HEK293T (cell line): ENCODE measurements at places on chromosomes 7 and 10.
A peak's percentile ranks its signal among the peaks of the same experiment; 100 is the strongest.

- DNase-seq, result no peak
These were observed 79.4 kb upstream of the PRKAR2B start for GRCh38 chr7:106965108-106965507.

GRCh38 chr7:37309493-37309892, 139.2 kb downstream of the ELMO1 start:
- DNase-seq, result no peak

DNA sequence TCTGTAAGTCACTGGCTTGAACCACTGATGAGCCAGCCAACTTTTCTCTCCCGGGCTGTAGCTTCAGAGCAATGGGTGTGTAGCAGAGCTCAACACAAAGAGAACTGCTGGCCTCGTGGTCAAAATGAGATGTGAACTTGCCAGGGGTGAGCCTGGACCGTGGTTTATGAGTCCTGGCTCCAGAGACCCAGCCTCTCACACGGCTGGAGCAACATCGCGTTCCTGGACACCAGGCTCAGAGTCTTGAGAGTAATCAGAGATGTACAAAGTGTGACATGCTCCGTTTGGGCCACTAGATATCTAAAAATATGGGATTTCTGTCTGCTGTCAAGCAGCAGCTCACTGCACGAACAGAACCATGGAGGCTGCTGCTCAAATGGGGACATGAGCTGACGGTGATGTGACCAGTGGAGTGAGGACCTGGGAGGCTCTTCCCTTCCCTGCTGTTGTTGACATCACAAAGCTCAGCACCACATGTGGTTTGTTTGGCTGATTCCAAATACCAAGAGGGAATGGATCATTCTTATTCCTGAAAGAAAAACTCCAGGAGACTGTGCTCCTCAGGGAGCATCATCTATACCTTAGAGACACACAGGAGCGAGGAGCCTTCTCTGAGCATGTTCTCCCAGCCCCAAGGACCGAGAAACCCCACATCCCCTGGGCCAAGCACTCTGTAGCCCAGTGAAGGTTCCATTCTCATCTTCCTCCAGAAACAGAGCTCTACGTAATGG, 9.2 kb upstream of the SVIL start:
- no peak for DNase-seq

DNA sequence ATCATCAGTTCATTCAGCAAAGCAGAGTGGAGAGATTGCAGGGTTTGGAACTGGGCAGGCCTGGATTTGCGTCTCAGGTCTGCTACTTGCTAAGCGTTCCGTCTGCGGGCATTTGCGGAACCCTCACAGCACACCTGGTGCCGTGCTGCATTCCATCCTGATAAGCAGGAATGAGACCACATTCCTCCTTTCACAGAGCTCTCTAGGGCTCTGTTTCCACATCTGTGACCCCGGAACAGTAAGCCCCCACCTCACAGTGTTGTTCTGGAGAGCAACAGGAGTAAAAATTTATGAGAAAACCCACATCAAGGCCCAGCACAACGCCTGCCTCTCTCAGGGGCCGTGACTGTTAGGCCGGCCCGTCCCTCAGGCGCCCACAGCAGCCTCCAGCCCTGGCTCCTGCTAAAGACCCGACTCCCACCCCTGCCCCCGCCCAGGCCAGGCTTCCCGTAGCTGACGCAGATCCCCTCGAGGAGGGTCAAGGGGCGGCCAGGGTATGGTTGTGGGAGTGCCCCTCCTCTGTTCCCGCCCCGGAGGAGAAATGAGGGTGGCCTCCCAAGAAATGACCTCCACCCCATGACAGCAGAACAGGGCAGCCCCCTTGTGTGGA, 128.9 kb downstream of the RGS10 start:
- no peak for DNase-seq

- no peak for DNase-seq
These were observed 51.7 kb upstream of the FZD1 start for GRCh38 chr7:91212582-91212981.

GRCh38 chr7:4888161-4888560, 4.6 kb upstream of the RADIL start:
- no peak for DNase-seq

GRCh38 chr7:123616223-123616622, 14.6 kb downstream of the ASB15 start:
- no peak for DNase-seq

DNA sequence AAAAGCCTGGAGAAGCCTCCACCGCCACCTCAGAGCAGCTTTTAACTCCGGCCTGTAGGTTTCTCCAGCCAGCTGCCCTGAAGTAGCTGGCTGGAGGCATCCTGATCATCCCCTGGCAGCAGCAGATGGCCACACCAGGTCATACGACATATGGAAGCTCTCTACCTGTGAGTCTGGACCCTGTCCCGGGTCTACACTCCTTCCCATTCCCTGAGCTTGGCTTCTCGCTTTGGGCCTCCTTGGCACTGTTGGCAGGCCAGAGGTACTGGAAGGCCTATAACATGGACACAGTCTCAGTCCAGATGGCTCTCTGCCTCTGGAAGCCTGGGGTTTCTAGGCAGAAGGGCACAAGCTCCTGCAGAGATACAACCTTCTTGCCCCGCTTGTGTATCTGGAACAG, 43.5 kb upstream of the TRIM8 start:
- DNase-seq, result no peak

DNA sequence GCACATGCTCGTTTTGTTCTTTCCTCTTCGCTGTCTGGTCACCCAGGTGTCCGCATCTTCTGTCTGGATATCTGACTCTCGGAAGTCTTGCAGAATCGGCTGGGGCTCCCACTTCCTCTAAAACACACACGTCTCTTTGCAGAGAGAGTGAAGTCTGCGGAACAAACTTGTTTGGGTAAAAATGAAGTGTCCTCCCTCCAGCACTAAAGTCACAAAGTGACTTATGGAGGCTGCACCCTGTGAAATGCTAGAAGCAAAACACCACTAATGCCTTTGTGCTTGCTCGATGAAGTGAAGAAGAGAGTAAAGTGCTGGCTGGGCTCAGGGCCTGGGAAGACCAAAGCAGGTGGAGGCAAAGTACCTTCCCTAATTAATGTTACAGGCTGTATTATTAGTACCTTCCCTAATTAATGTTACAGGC, 71.4 kb downstream of the FGFR2 start:
- peak; percentile 26 for DNase-seq

DNA sequence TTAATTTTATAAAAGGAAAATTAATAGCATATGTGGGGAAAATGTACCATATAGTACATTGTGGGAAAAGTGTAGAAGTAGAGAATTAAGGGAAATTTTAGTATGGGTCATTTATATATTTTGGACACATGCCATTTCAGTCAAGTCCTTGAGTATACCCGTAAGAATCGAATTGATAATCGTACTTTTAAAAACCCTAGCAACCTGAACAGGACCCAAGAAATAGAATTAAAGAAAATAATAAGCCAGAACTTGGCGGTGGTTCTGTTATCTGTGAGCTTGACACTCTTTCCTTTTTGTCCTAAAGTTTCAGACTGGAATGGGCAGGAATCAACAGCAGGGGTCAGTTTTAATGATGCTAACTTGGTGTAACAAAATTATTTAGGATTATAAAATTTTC, 221.0 kb downstream of the CDK14 start:
- no peak for DNase-seq

DNA sequence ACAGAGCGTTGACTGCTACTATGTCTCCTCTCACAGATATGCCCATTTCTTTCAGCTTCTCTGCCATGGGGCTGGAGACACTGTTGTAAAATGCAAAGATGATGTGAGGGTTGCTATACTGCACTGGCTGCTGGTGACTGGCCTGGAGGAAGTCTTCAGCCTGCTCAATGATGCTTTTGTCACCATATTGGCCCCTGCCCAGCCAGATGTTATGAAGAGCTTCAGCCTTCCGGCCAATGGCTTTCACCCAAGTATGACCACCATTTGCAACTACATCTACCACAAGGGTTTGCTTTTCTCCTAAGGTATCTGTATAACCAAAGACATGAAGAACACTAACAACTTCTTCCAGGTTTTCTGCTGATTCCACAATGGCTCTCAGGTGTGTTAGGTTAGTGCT, 1.6 kb downstream of the C7orf25 start:
- no peak for DNase-seq

- DNase-seq, result no peak
These were observed 704.0 kb upstream of the IGFBP3 start for GRCh38 chr7:46625032-46625431.

DNA sequence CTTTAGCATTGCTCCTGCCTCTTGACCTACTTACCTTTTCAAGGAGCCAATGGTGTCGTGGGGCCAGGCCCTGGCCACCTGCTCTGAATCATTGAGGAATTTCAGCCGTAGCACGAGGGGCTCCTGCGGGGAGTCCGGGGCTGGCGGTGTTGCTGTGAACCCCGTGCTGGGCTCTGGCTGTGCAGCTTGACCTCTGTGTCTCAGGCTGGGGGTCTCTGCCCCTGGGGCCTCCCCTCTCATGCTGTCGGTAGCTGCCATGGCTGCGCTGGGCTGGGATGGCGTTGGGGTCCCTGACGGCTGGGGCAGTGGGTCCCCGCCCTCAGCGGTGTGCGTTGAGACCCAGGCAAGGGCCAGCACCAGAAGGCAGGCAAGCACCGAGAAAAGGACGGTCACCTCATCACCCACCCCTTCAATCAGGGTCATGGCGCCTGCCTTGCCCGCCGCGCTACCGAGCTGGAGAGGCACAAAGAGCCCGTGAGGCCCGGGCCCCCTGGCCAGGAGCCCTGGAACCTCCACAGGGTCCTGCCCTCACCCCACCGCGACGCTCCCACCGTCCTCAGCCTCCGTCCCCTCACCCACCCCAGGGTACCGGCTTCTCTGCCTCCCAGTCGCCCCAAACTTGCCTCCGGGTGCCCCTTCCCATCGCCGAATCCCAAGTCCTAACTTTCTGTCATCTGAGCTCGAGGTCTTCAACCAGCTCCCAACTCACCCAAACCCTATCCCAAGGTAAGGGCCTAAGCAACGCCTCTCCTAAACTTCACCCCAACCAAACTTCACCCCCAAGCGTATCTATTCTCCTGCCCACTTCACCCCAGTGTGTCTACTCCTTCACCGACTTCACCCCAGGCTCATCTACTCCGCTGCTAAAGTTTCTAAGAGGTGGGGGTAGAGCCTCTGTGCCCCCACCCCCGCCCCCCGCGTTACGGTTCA, 887 bp downstream of the TMUB1 start:
- no peak for DNase-seq

- DNase-seq, result no peak
These were observed 7.9 kb upstream of the UPF2 start for GRCh38 chr10:12050528-12050927.

GRCh38 chr10:51716981-51717380, 17.6 kb upstream of the CSTF2T start:
- DNase-seq, result no peak

DNA sequence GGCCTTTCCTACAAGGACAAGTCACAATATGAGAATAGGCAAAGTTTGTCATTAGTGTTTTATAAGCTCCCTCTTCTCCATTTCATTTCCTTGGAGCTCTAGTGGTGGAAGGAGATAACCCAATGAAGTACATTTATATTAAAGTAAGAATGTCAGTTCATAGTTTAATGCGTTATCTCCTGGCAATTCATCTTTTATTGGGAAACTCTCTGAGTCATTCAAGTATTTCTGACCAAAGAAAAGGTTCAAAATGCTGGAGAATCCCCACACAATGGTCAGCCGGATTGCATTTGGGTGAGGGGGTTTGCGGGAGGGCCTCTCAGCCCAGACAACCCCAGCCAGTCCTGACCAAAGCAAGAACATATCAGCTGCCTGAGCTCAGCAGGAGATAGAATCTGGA, 321.5 kb upstream of the NRP1 start:
- no peak for DNase-seq

DNA sequence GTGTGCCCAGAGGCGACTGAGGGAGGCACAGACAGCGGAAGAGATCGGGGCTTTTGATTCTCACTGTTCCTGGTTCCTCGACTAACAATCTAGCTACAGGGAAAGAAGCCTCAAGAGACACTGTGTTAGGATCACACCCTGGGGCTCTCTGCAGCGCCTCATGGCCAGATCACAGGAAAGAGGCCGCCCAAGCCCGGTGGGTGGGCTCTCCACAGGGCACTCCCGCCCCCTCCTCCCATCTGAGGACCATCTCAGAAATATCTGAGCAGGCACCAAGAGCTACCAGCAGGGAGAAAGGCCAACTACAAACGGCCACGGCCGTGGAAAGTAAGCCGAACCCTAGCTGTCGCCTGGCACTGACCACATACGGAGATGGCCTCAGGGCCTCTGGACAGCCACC, 224.2 kb downstream of the MLLT10 start:
- DNase-seq, result no peak

- DNase-seq, result no peak
These were observed 361.1 kb upstream of the IGFBP3 start for GRCh38 chr7:46282155-46282554.

GRCh38 chr10:76179806-76180205, 748.4 kb downstream of the LRMDA start:
- DNase-seq, result no peak

- DNase-seq, result no peak
These were observed 73.2 kb upstream of the PPP1R3C start for GRCh38 chr10:91705948-91706670.

DNA sequence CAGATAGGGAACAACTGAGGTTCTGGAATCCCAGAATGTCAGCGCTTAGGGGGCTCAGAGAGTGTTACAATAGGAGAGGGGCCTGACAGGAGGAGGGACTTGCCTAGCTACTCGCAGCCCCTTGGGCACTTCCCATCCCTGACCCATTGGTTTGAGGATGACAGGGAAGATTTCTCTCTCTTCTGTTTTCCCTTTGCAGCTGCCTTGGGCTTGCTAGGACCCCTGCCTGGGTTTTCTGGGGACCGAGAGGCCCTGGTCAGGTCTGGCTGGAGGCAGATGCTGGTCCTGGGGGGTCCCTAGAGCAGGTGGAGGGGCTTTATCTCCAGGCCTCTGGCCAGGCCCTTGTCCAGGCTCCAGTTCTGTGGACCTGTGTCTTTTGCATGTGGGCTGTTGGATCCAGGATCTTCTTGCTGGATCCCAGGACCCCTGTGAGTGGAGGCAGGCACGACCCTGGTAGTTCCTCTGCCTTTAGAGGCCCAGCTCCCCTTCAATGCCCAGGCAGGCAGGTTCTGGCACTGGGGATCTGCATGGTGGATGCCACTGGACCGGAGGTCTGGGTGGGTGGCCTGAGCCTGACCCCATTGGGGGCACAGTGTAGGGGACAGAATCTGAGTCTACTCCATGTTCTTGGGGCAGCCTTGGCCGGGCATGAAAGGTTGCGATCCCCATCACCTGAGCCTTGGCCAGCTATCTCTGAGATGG, 26.9 kb downstream of the RAMP3 start:
- DNase-seq, result no peak

GRCh38 chr10:71729161-71729636, 9.6 kb upstream of the C10orf105 start:
- no peak for DNase-seq

DNA sequence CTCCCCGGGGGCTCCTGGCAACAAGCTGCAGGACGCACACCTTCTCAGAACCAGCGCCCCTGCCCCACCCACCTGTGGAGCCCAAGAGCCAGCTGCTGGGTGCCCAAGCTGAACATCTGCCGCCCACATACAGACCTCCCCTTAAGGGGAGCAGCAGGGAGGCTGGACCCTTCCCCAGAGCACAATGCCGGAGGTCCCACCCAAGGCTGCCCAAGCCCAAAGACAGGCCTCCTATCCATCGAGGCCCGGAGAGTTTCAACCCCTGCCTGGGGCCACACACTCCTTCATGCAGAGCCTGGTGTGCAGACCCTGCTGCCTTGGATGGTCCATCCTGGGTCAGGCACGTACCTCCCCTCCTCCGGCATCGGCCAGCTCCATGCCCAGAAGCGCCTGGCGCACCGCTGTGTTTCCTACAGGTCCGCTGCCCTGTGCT, 48.7 kb downstream of the VIPR2 start:
- no peak for DNase-seq
